ENCODE measurements at places on chromosomes 16 and 17.

DNA sequence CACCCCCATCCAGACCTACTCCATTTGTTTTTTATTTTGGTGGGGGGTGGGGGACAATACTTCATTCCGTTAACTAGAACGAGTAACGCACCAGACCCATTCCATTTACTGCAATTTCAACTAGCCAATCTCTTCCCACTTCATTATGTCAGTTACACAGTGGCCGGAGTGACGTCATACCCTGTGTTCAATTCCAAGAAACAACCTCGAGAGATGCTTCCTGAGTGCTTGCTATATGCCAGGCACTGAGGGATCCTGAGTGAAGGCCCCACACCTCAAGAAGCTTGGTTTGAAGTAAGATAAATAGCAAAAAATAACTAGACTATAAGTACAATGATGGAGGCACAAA, 9.1 kb upstream of the SIAH1 start:
- no peak for DNase-seq

DNA sequence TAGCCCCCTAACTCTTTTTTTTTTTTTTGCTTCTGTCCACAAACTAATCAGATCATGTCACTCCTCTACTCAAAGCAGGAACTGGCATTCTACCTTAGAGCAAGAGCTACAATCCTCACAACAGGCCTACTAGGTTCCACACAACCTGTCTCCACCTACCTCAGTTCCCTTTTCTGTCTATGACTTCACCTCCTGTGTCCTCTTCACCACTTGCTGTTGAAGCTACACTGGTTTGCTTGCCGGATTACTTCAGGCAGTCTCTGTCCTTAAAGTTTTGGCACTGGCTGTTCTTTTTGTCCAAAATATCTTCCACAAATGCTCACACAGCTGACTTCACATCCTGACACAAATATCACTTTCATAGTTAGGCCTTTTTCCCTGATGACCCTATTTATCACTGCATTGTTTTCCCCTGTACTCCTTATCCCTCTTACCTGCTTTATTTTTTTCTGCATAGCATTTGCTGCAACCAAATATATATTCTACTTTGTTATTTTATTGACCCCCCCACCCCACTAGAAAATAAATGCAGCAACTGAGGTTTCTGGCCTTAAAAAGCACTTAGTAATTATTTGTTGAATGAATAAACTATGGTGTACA, 72.0 kb downstream of the KANSL1 start:
- DNase-seq = no peak

GRCh38 chr16:52252680-52253079, 294.3 kb downstream of the TOX3 start:
- no peak for DNase-seq

- DNase-seq = no peak
Measured at GRCh38 chr17:47649972-47650524, 329 bp downstream of the KPNB1 start.

DNA sequence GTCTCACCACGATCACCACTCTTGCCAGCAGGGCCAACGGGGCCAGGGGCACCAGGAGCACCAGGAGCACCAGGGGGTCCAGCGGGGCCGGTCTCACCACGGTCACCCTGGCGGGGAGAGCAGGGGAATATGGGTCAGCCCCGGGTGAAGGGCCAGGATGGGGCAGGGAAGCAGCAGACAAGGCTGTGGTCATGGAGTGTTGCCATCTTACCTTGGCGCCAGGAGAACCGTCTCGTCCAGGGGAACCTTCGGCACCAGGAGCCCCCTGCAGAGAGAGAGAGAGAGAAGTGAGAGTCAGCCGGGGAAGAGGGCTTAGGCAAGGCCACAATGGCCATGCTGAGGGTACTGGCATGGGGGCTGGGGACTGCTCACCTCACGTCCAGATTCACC, 12.9 kb downstream of the COL1A1 start:
- no peak for DNase-seq

DNA sequence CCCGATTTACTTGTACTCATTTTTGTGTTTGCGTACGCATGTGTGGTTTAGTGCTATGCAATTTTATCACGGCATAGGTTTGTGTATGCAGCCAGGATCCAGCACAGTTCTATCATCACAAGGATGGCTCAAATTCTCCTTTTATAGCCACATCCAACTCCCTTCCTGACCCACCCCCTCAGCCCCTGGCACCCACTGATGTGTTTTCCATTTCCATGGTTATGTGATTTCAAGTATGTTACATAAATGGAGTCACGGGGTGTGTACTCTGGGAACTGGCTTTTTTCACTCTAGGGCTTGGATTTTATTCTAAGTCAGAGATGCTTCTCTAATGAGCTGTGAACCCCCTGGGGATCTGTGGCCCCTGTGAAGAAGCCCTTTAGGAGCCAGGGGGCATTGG, 16.8 kb downstream of the IL4R start:
- no peak for DNase-seq

GRCh38 chr17:61305024-61305423, 94.6 kb upstream of the TBX2 start:
- no peak for DNase-seq

DNA sequence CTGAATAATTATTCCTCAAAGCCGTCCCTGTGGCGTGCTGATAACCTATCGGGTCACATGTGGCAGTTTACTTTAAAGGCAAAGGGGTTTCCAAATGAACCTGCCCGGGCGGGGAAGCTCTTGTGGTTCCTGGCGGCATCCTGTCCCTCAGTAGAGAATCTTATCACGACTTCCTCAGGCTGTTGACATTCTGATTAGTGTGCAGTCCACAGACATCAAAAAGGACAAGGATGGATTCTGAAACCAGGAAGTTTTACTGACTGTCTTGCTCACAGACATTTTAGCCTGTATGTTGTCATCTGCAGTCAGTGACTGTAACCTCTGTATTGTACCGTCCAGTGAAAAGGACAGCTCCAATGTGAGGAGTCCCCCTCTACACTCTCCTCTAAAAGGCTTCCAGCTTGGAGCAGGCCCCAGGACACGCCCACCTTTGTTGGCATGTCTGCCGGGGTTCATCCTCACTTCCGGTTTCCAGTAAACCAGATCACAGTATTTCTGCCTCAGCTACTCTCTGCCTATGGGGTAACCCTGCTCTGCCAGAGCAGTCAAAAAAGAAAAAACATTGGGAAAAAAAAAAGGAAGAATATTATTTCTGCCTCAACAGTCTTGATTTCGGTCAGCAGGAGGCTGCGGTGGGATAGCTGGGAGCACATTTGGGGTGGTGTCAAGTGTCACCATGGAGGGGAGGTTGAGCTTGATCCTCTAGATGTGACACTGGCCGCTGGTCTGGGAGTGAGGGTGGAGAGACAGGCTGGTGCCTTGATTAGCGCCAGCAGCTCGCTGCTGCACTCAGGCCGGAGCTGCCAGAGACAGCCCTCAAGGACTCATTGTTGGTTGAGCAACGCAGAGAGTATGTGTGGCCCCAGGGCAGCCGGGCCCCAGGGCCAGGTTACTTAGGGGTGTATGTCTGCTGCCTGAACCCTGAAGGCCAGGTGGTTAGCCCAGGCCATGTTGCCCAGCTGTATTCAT, 89.0 kb upstream of the DNAH17 start:
- peak; percentile 29 for DNase-seq

DNA sequence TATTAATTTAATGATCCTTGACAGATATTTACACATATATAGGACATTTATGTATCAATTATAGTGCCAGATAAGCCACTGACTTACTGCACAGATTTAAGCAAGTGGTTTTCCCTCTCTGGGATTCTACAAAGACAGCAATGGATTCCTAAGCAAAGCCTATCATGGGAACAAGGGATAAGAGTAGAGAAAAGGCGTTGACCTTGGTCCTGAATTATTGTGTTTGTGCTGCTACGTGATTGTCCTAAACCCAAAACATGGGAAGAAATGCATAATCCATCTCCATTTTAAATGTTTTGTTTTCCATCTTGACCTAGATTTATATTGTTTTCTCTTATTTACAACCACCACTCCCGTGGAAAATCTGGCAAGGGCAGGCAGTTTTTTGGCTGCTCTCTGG, 14.0 kb downstream of the SLFN11 start:
- DNase-seq = no peak

DNA sequence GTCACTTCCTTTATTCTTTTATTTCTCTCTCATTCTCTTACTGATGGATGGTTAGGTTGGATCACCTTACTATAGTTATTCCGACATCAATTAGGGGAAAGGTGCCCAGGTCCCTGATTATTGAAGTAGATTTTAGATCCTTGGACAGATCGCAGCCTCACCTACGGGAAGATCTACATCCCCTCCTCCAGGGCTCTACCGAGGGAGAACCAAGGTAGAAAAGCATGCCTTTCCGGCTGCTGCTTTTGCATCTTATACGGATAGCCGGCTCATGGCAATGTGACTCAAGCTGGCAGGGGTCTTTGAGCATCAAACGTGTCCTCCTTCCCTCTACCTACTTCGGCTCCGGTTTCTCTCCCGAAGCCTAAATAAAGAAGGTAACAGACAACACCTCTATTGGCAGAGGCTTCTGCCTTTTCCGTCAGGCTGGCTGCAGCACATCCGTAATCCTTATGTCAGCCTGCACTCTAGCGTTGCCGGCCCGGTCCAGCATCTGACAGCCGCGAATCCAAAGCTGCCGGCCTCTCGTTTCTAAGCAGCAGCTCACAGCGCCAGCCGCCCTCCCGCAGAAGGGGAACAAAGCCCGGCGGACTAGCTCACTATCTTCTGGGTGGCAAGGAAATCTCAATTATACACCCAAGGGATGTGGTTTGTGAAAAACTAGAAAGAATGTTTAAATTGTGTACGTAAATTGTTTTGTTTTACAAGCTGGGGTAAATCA, 46.9 kb downstream of the IRX6 start:
- DNase-seq = no peak

DNA sequence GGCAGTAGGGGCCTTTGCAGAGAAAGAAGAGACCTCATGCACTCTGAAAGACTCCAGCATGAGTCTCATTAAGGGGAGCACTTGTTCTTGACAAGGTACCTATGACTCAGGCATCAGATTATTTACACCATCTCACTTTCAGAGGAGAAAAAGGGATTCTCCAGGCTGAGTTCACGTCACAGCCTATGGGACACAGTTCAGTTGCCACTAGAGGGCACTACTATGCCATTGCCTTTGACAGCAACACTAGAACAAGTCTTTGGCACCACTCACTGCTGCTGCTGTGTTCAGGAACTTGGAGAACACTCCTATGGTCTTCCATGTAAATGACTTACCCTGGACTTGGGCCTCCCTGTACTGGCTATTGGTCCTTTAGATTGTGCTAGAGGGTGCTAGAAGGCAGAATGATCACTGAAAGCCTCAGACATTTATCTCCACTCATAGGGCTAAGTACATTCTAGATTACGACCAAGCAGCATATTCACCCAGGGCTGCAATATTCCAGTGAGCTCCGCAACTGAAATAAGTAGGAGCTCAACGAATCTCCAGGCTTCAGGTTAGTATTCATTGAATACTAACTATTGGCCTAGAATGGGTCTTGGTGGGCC, 225.1 kb upstream of the CA10 start:
- peak; percentile 17 for DNase-seq

GRCh38 chr16:48810803-48811453, 200.9 kb upstream of the N4BP1 start:
- DNase-seq = no peak

- DNase-seq = no peak
Measured at GRCh38 chr17:36132421-36132831, 28.8 kb downstream of the CCL4 start.

- DNase-seq = no peak
Measured at GRCh38 chr17:39175695-39176093, 9.7 kb upstream of the ARL5C start.

GRCh38 chr17:81282876-81283275, 12.2 kb downstream of the SLC38A10 start:
- no peak for DNase-seq

DNA sequence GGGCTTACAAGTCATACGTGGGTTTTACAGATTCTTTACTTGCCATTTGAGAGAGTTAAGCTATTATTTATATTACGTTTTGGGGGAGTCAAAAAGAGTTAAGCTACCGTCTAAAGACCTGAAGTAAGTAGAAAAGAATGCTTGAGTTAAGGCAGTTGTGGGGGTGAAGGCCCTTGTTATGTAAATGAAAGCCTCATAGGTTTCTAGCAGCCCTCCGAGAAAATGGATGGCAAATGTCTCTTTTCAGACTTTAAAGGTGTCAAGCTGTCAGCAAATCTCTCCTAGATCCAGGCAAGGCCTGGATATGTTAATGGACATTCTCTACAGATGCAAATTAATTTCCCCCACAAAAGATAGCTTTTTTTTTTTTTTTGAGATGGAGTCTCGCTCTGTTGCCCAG, 7.2 kb upstream of the EIF4A3 start:
- no peak for DNase-seq

DNA sequence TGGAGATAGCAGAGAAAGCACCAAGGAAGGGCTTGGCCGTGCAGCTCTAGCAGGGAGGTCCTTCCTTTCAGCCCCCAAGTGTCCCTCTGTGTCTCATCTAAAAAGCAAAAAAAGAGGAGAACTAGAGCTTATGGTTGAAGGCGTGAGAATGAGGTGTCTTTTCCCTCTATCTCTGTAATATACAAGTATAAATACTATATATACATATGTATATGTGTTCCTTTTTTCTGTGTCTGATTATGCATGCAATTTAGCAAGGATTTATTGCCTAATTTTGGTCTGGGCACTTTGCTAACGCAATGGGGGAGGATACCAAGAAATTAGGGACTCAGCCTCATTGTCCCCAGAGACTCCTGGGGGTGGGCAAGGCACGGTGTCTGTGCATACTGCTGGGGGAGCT, 90.2 kb upstream of the CCL2 start:
- DNase-seq = no peak

All from Calu3 (cell line).